ENCODE measurements at places on chromosomes 16 and 17.

DNA sequence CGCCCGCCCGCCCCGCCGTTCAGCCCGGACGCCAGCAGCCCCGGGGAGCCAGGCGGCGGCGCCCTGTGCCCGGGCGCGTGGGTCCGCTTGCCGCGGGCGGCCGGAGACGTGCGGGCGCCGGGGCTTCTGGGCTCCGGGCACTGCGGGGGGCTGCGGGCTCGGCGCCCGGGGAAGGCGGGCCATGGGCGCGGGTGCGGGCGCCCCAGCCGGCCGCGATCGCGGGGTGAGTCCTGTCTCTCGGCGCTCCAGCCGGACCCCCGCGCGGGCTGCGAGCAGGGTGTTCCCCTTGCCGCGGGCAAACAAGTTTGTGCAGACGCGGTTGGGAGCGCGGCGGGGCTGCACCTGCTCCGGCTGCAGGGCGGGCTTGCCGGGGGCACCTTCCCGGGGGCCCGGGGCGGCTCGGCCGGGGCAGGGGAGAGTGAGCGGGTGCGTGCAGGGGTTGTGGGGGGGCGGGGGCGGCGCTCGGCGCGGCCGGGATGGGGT is 292 bp downstream of the WSCD1 start:
- no peak for DNase-seq

DNA sequence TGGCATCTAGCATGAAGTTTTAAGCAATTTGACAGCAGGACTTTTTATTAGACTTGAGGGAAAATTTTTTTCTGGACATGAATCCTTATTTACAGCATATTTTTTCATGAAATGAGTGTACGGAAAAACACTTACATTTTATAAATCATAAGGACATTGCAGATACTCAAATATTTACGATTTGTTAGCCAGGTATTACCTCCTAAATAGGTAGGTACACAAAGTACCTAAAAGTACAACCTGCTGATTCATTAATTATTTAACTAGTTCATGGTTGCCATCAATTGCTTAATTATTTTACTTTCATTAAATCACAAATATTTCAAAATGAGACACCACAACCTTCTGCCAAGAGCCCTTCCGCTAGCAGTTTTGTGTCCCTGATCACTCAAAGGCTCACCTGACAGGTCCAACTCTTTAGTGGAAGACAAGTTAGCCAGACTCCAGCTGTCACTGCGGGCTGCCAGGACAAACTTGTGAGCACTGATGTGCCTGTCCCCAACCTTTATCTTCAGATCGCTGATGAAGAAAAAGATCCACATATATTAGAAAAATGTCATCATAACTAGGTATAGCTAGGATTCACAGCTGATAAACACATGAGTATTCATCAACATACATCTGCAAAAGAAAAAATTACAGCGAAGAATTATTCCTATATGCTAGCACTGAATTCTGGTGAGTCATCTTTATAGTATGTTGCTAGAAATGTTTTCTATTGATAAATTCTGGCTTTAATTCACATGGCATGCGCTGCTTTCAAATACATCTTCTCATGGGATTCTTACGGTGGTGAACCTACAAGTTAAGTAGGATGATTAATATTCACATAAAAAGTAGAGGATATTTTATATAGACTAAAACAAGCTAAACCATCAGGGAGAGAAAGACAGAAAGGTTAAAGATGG is 28.2 kb downstream of the ANKFY1 start:
- DNase-seq = no peak

- DNase-seq = no peak
Measured at GRCh38 chr16:71230122-71230845, at the start of gene HYDIN. Gene HYDIN (minus strand): TSS chr16:71230722. CDS start chr16:71186895, 43,827 bp downstream.

GRCh38 chr16:813204-813915 is 12.8 kb upstream of the GNG13 start:
- DNase-seq = no peak

GRCh38 chr16:22614271-22614947 is 103.7 kb downstream of the NPIPB5 start:
- DNase-seq = no peak

DNA sequence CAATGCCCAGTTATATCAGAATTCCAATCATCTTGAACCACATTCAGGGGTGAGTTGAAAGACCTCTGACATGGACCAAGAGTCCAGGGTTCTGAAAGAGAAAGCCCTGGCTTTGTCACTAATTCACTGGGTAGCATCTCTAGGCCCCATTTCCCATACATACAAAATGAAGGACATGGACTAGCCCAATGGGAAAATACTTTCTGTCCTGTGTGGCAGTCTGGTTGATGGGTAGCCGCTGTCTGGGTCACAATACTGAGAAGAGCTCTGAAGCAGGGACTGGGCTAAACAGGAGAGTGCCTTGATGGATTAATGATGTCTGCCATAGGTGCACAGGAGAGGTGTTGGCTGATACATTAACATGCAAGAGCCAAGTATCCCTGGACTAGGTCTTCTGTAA is 214.3 kb downstream of the RAB11FIP4 start:
- no peak for DNase-seq

DNA sequence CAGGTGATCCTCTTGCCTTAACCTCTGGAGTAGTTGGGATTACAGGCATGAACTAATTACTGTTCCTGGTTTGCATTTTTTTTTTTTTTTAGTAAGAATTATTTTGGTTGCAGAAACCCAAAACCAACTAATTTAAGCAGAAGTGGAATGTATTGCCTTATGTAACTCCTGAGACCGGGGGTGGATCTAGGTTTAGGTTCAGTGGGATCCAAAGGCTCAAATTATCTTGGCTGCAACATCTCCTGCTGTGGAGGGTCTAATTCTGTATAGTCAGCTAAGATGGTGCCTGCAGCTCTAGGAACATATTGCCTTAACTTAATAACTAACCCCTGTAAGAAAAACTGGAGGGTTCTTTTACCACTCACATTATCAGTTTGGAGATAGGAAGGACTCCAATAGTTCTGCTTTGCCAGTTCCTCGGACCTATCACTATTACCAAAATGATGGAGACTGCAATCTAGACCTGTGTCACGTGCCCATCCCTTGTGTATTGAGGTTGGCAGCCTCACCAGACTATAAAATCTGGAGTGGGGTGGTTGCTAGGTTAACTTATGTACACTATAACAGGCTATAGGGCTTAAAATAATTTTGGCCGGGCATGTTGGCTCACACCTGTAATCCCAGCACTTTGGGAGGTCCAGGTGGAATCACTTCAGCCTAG is 8.5 kb downstream of the SNTB2 start:
- DNase-seq = no peak

- no peak for DNase-seq
Measured at GRCh38 chr16:68752602-68753001, 15.5 kb downstream of the CDH1 start.

All from CD8-positive, alpha-beta memory T cell (primary cell).